ENCODE measurements at places on chromosomes 12 and 14.

DNA sequence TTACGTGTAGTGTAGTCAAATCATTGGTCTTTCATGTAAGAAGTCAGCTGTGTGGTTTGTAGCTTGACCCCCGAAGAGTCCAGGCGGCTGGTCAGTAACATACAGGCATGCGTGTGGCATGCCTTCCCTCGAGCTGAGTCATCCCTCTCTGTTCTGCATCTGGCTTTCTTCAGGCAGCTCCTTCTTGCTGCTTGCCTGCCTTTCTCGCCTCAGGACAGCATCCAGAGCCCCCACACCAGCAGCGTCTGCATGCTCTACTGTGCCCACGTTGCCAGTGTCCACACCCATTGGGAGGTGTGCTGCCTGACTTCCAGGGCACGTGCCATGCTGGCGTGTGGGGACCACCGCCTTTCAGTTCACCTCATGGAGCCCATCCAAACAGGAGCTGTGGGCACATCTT, 96.8 kb downstream of the EP400 start:
- no peaks in the 10 kb centered on the region for H3K4me1 ChIP-seq
- H3K27me3 ChIP-seq = no peaks in the 10 kb centered on the region
- no peak overlapping the region for H3K4me3 ChIP-seq

DNA sequence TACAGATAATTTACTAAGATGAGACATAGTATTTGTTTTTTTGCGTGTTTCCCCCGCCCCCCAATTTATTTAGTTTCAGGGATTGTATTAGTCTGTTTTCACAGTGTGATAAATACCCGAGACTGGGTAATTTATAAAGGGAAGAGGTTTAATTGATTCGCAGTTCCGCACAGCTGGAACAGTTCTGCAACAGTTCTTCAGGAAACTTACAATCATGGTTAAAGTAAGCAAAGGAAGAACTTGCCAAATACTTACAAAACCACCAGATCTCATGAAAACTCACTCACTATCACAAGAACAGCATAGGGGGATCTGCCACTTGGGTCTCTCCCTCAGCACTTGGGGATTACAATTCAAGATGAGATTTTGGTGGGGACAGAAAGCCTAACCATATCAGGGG, 48.9 kb downstream of the LRRIQ1 start:
- no peaks in the 10 kb centered on the region for H3K27me3 ChIP-seq
- DNase-seq = no peak
- no peak overlapping the region for H3K4me3 ChIP-seq

GRCh38 chr14:77271113-77271710, at the start of gene NGB:
Gene NGB (minus strand): TSS chr14:77271206. CDS start chr14:77270937, 269 bp downstream.
- H3K27ac ChIP-seq = no peak within 1 kb of the TSS
- H3K27me3 ChIP-seq = no peaks in the 10 kb centered on the region
- H3K4me1 ChIP-seq = no peaks in the 10 kb centered on the region
- DNase-seq = no peak

DNA sequence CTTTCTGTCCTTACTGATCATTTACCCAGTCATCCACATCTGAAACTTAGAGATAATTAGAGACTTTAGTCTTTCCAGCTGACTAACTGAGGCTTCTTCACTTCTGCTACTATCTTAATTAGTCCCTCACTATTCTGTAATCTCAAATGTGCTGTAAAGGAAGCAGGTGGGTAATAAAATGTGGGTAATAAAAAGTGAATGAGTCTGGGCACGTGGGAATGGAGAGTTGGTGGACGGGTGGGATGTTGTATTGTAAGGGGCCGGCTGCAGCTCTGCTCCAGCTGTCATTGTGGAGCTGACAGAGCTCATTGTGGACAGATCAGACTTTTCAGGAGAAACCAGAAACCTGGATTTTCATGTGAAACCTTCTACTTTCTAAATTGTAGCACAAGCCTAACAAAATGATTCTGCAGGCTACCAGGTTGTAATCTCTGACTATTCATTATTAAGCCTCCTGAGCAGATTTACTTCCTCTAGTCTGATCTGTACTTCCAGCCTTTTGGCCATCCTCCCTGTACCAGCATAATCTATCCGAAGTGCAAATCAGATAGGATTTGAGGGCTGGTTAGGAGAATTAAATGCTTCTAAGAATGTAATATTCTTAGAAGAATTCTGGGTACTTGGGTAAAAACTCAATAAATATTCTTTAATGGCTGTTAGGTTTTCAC, 42.0 kb upstream of the BMAL2 start:
- no peaks in the 10 kb centered on the region for H3K27me3 ChIP-seq
- DNase-seq = no peak
- H3K36me3 ChIP-seq = no peaks in the 10 kb centered on the region

DNA sequence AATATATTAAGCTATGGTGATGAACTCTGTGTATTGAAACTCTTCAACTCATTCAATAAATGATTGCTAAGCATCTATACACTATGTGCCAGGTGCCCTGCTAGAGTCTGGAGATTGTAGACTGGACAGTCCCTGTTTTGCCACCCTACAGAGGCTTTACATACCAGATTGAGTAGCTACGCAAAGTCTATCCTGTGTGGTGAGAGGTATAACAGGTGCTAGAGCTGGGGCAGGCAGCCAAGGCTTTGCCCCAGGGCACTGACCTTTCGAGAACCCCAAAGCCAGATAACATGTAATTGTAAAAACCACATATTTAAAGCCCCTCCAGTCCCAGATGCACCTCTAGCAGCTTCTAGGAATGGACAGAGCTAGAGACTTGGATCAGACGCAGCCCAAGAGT, 52.8 kb downstream of the PPM1H start:
- H3K4me1 ChIP-seq = no peaks in the 10 kb centered on the region
- no peaks in the 10 kb centered on the region for H3K27me3 ChIP-seq
- H3K4me3 ChIP-seq = no peak overlapping the region
- no peaks in the 10 kb centered on the region for H3K36me3 ChIP-seq
- no peak overlapping the region for H3K27ac ChIP-seq

DNA sequence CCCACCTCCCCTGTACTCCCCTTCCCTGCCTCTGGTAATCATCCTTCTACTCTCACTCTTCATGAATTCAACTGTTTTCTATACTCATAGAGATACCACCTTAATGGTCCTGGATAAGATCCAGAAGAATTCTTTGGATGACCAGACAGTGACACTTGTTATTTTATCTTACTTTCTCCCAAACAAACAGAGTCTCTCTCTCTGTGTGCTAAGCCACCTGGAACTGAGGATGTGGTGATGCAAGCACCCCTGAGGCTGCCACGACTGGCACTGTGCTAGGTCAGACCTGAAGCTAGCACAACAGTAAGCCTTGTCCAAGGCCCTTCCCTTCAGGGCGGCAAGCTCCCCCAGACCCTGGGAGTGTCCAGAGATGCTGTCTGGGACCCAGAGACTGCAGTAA, 250.2 kb downstream of the C12orf50 start:
- no peaks in the 10 kb centered on the region for H3K27me3 ChIP-seq
- H3K4me1 ChIP-seq = no peaks in the 10 kb centered on the region
- H3K4me3 ChIP-seq = no peak overlapping the region
- H3K27ac ChIP-seq = no peak overlapping the region
- H3K36me3 ChIP-seq = no peaks in the 10 kb centered on the region

DNA sequence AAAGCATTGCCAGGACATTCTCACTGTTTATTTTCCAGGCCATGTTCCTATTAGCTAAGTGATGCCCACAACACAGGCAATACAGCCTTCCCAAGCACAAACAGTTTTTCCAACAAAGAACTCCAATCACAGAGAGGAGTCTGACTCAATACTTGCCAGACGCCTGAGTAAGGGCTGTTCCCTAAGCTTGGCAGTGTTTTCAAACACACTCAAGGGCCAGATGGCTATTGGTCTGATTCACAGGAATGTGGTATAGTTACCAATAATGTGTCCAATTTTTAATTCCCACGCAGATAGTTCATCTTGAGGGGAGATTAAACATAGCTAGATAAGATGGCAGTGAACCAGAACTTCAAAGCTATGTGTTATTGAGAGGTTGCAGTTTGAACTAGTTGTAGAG, 381.0 kb downstream of the SNAPC1 start:
- H3K36me3 ChIP-seq = no peaks in the 10 kb centered on the region
- no peak overlapping the region for H3K4me3 ChIP-seq
- DNase-seq = no peak

GRCh38 chr12:9925705-9926393, 6.3 kb downstream of the CLEC2A start:
- no peak overlapping the region for H3K4me3 ChIP-seq
- no peak for DNase-seq
- H3K36me3 ChIP-seq = no peaks in the 10 kb centered on the region
- no peaks in the 10 kb centered on the region for H3K27me3 ChIP-seq

GRCh38 chr14:85248881-85249635, 280.9 kb upstream of the FLRT2 start:
- no peaks in the 10 kb centered on the region for H3K4me1 ChIP-seq
- H3K36me3 ChIP-seq = no peaks in the 10 kb centered on the region
- DNase-seq = no peak
- H3K4me3 ChIP-seq = no peak overlapping the region
- H3K27ac ChIP-seq = no peak overlapping the region

DNA sequence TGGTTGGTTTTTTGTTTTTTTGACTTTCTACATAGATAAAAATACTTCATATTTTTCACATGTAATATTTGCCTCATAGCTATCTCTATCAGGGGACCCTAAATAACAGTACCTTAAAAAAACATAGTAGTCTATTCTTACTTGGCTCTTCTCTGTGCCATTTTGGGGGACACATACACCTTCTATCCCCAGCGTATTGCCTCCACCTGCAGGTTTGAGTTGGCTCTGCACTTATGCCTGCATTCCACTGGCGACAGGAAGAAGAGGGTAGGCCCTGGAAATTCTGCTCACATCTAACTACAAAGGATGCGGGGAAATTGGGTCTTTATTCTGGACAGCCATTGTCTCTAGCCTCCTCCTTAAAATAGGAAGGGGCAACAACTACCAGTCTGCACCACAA, 13.8 kb upstream of the IFI27L2 start:
- H3K36me3 ChIP-seq = no peaks in the 10 kb centered on the region
- no peak overlapping the region for H3K27ac ChIP-seq
- H3K4me3 ChIP-seq = no peak overlapping the region
- DNase-seq = no peak

DNA sequence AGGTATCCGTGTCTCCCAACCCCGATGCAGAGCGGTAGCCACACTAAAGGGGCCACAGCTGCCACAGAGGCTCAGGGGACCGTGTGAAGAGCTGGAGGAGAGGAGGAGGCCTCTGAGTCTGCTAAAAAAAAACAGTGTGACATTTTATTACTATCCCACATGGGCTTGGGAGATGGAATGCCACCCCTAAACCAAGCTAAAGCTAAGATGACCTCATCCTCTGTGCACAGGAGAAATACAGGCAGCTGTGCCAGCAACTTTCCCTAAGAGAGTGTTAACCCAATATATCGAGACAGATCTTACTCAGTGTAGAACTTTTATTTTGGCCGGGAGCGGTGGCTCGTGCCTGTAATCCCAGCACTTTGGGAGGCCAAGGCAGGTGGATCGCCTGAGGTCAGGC, 18.0 kb downstream of the BCL2L14 start:
- no peak for DNase-seq
- no peak overlapping the region for H3K4me3 ChIP-seq
- H3K36me3 ChIP-seq = no peaks in the 10 kb centered on the region
- H3K27ac ChIP-seq = no peak overlapping the region
- H3K27me3 ChIP-seq = no peaks in the 10 kb centered on the region

GRCh38 chr12:131836193-131836592, 8.0 kb downstream of the MMP17 start:
- H3K4me1 ChIP-seq = no peaks in the 10 kb centered on the region
- no peaks in the 10 kb centered on the region for H3K27me3 ChIP-seq
- no peak for DNase-seq
- no peaks in the 10 kb centered on the region for H3K36me3 ChIP-seq
- H3K4me3 ChIP-seq = no peak overlapping the region

DNA sequence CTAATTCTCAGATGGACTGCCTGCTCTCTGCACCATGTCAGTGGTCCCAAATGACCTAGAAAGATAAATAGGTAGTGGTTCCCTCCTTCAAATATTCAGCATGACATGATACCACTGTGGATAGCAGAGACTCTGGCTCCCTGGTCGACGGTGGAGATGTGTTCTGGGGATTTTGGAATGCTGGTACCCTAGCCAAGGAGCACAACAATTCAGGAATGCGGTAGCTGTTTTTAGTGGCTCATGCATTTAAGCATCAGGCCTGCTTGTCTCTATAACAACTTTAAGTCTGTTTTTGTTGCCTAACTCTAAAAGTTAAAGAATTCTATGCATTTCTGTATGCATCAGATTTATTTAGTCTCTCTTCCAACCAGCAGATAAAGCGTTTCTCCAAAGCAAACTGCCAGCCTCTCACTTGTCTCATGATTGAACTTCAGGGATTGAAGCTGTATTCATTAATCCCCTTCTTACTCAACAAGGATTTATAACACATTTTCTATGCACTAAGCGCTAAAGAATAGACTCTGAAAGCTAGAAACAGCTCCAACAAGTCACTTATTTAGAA, 164.9 kb upstream of the BMP4 start:
- H3K4me3 ChIP-seq = no peak overlapping the region
- H3K27ac ChIP-seq = no peak overlapping the region
- no peaks in the 10 kb centered on the region for H3K27me3 ChIP-seq
- no peaks in the 10 kb centered on the region for H3K4me1 ChIP-seq
- no peak for DNase-seq

DNA sequence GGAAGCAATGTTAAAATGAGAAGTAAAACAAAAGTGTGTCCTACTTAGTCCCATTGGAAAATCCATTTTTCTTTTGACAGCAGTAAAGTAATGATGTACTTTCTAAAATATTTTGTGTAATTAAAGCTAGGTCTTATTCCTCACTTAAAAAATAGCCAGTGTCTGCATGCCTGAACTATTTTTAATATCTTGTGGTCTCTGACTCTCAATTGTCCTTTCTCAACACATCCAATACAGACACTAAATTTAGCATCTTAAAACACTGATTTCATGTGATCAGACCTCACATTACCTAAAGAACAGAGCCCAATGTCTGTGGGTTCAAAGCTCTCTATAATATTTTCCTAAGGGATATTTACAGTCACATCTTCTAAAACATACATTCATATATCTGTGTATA, 108.0 kb downstream of the DERA start:
- no peaks in the 10 kb centered on the region for H3K4me1 ChIP-seq
- H3K4me3 ChIP-seq = no peak overlapping the region
- H3K27me3 ChIP-seq = no peaks in the 10 kb centered on the region
- no peak overlapping the region for H3K27ac ChIP-seq
- no peak for DNase-seq

DNA sequence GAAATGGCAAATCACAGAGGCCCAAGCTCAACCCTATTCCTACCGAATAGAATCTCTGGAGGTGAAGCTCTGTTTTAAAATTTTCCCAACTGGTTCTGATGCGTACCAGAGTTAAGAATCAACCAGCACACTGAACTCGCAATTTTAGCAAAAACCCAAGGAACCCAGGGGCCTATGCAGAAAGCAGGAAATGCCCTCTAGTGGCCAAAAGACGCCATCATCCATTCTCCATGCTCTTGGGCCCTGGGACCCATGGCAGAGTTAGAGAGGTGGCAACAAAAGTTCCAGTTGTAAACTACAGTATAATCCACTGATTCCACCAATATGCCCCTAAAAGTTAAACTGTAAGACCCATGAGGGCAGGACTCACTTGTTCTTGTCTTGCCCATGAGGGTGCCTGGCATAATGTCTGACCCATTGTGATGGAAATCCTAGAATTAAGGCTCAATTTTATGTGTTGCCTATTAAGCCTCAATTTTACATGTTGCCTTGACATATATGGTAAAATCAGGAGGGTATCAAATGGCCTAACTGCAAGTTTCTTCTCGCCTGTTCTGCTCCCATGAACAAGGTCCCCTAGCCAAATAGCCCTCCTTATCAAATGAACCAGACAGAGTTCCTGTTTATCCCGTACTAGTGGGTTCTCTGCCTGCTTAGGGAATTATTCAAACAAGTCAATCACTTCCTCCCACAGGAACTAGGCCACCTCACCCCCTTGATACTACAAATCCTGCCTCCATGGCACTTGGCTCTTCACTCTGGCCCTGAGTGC, 137.5 kb upstream of the CPM start:
- no peaks in the 10 kb centered on the region for H3K36me3 ChIP-seq
- H3K27ac ChIP-seq = no peak overlapping the region
- DNase-seq = peak; percentile 24
- no peaks in the 10 kb centered on the region for H3K4me1 ChIP-seq
